Foreskin keratinocyte (primary cell): ENCODE measurements at places on chromosomes 7 and 10. TPM values are rescaled to one million over a fixed set of nuclear protein-coding genes. Genes with fewer than 3 reads are reported as not detected.

GRCh38 chr10:5522913-5523560 is 1.7 kb upstream of the CALML3 start:
- no peak for DNase-seq

- DNase-seq, result no peak
These were observed 30.9 kb upstream of the SAMD8 start for GRCh38 chr10:75080554-75080953.

DNA sequence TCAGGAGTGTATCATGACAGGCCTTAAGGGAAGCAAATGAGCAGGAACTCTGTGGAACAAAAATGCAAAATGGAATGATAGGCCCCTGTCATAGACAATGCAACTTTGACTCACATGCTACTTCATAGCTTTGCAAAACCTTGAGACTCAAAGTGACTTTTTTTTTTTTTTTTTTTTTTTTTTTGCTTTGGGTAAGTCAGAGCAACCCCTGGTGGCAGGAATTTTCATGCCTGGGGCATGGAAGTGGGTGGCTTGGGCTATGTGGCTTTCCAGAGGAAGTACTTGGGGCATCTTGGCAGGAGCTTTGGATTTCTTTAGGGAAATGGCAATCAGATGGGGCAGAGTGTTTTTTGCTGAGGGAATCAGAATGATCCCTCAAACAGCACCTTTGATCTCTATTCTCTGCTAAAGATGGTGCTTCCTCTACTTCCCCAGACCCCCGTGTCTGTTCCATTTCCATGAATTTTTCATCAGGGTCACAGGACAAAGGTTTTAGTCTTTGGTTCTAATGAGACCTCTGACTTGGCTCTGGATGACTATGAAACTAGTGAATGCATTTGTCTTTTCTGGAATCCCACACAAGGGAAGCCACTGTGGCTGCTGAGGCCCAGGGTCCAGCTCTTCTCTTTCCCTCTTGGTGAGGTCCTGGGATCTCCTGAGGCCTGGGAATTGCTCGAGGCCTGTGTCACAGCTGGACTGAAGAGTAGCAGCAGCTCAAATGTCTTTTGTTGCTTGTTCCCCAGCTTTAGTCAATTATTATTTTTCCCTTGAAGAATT is 62.8 kb downstream of the TACC2 start:
- DNase-seq, result peak; percentile 79

DNA sequence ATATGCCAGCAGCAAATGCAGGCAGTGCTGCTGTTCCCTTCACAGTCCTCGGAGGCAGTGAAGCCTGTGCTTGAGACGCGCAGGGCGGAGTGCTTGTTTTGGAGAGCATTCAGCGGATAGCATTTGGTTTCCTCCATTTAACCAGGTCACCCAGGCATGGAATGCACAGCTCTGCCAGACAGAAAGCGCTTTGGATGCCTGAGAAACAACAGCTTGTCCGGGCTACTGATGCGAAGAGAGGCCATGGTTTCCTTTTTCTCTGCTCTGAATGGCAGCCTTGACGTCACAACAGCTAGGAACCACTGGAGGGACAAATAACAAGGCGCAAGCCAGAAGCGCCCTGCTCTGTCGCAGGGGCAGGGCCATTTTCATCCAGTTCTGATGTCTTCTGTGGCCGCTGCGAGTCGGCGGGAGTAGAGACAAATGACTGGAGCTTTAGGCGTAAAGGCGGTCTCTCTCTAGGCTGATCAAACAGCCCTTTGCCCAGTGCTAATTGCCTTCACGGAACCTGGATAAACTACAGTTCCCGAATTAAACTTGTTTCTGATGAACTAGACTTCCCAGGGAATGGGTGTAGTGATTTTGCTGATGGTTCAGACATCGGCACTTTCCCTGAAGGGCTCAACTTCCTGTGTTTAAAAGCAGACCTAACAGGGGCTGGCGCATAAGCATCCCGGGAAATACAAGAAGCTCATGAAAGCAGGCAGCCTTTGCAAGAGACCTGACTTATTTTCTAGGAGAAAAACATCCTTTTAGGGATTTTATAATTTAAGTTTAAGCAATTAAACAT is 187.6 kb upstream of the KLF14 start:
- DNase-seq, result no peak

Gene LFNG
- 17.7 and 21.5 TPM in 2 replicates for total RNA-seq

Gene GHRHR
- total RNA-seq, result not detected in 2 replicates

DNA sequence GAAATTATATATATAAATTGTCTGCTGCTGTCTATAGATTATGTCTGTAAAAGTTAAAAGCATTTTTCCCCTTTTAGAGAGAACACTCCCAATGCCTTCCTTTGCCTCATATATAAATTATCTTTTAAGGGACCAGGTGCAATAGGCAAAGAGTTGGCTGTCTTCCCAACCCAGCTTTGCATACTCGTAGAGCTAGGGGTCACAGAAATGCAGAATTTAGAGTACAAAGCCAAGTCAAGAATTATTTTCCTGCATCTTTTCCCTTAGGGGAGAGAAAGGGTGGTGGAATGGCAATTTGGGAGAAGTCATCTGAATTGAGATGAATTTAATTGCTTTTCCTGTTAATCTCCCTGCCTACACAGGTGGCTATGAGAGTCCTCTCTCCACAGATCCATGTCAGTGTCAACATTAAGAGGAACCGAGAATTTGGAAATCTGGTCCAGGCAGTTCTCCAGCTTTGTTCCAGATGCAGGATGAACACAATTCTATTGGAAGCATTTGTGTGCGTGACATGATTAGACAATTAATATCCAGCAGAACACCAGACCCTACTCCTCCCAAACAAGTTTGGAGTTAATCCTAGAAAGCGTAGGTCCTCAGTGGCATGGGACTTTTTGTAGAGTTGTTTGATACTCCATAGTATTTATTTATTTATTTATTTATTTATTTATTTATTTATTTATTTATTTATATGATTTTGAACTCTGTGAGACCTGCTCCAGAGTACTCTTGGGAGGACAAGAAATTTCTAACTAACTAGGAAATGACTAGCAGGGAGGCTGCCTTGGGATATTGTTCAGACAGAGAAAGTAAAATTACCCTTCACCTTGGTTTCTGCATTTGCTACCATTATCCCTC is 80.3 kb upstream of the SKAP2 start:
- DNase-seq, result no peak

Gene MUC3A
- total RNA-seq, result 0.17 and 0.18 TPM in 2 replicates

DNA sequence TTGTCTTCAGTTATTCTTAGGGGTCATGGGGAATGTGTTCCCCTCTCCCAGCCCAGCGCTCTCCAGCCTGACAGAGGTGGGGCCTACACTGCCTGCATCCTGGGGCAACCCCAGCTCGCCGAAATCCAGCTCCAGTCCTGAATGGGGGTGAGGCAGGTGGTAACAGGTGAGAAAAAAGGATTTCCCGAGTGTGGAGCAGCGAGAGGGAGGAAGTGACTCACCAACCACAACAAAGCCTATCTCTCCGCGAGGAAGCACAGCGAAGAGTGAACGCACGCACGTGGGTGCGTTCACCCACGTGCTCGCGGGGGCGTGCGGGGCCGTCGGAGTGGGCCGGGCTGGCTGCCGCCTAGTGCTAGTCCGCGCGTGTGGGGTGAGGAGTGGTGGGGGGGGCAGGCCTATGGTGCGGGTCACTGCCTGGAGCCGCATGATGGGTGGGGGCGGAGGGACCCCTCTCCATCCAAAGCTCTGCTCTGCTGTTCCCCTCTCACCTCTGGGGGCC is 855 bp upstream of the PALD1 start:
- DNase-seq, result peak; percentile 55

DNA sequence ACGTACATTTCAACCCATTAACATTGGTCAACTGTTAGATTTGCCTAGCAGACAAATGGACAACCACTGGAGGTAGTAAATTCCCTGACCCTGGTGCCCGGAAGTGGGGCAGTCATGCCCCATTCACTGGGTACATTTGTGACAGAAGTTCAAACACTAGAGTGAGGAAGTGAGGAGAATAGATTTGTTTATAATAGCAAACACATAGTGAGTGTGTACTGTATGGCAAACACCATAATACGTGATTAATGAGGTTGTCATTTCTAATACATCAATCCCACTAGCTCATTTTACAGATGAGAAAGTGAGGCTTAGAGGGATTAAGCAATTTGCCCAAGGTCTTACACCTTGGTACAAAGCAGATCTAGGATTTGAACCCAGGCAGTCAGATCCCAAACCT is 181.9 kb upstream of the MKLN1 start:
- no peak for DNase-seq

- DNase-seq, result no peak
These were observed 146.6 kb downstream of the CHN2 start for GRCh38 chr7:29341156-29341555.

- DNase-seq, result no peak
These were observed 90.1 kb downstream of the GRM3 start for GRCh38 chr7:86733783-86734182.

GRCh38 chr7:103574576-103574975 is 128.6 kb upstream of the SLC26A5 start:
- no peak for DNase-seq

Gene ADAP1
- total RNA-seq, result 5.8 and 7.8 TPM in 2 replicates

- DNase-seq, result no peak
These were observed 1.4 kb downstream of the LRRC27 start for GRCh38 chr10:132333386-132333785.

Gene FGFBP3
- total RNA-seq, result 0.20 and 0.32 TPM in 2 replicates

- DNase-seq, result no peak
These were observed 393.7 kb upstream of the MBL2 start for GRCh38 chr10:53166325-53166724.

GRCh38 chr10:77771450-77771849 is 133.8 kb upstream of the KCNMA1 start:
- no peak for DNase-seq

Gene GPR85
- total RNA-seq, result 0.63 and 0.68 TPM in 2 replicates

GRCh38 chr7:11607686-11608085 is 224.3 kb downstream of the THSD7A start:
- DNase-seq, result no peak

DNA sequence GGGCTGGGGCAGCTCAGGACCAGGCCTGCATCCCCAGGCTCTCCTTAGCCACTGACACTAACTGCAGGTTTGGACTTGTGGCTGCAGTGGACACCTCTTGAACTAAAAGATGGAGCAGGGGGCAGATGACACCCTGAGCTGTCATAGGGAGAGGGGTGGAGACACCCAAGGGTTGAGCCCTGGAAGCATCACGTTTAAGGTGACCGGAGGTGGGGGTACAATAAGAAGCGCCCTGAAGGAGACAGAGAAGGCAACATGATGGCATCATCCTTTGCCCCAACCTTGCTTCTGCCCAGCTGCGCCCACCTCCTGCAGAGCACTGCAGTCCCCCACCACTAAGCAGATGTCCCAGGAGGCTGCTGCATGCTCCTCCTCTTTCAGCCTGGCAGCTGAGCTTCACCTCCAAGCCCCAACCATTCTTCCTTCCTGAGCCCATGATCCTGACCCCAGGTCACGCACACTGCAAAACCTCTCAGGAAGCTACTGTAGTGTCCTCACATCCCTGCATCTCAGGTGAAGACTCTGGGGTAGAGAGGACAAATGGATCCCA is 25.5 kb downstream of the OGDHL start:
- no peak for DNase-seq

GRCh38 chr7:20783700-20784387 is 2.8 kb downstream of the SP8 start:
- no peak for DNase-seq
